ENCODE measurements at places on chromosomes 6 and 20. TPM values are rescaled to one million over a fixed set of nuclear protein-coding genes. Genes with fewer than 3 reads are reported as not detected.

The MRPS26 gene
- total RNA-seq, result 20.4 TPM

The RSPO4 gene
- 8.3 TPM for total RNA-seq

The ESR1 gene
- 4.1 TPM for total RNA-seq

The ZBTB12 gene
- total RNA-seq, result 2.3 TPM

The MEI4 gene
- under 0.01 TPM for total RNA-seq

The BANF2 gene
- total RNA-seq, result not detected

The AP5S1 gene
- total RNA-seq, result 37.0 TPM

The PCSK2 gene
- not detected for total RNA-seq

The TNNC2 gene
- total RNA-seq, result not detected

The ESF1 gene
- total RNA-seq, result 9.2 TPM

The ADGRF4 gene
- total RNA-seq, result not detected

All from hair follicle dermal papilla cell (primary cell).